Lower leg skin (tissue), 4 donors: ENCODE measurements at places on chromosomes 13 and 19. TPM values are rescaled to one million over a fixed set of nuclear protein-coding genes. Genes with fewer than 3 reads are reported as not detected.

Gene CDC16
- total RNA-seq, result 41.7 TPM

Gene C19orf67
- total RNA-seq, result not detected

Gene NLRP4
- not detected for total RNA-seq

Gene ZNF90
- 5.5 TPM for total RNA-seq

Gene ZNF581
- total RNA-seq, result 22.0 TPM

Gene RASL11A
- total RNA-seq, result 24.0 TPM

Gene LRRC63
- total RNA-seq, result not detected

Gene FFAR2
- total RNA-seq, result 0.49 TPM

Gene AP1M1
- total RNA-seq, result 47.2 TPM

Gene CADM4
- 56.0 TPM for total RNA-seq

DNA sequence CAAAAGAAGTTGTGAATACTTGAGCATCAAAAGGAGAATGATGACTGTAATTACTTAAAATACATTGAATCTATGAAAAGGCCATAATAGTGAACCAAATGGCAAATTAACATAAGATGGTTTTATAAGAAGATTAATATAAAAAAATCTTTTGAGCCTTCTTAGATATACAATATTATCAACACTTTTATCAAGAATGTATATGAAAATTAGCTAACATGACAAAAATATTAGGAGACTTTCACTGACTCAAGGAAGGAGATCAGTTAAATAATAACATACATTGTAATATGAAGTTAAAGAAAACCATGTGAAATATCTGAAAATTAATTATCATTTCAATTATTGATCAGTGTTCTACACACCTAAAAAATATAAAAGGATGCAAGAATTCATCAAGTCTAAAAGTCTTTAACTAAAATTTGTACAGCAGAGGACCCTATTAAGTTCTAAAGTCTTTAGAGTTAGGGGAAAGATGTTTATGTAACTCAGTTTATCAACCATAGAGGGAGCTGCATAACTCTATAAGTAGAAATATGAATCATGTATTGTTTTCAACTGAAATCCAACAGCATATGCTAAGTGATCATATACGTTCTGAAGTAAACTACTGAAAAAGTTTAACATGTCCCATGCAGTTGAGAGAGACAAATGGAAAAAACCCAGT is 756.1 kb upstream of the MIR17HG start:
- no peak for DNase-seq

DNA sequence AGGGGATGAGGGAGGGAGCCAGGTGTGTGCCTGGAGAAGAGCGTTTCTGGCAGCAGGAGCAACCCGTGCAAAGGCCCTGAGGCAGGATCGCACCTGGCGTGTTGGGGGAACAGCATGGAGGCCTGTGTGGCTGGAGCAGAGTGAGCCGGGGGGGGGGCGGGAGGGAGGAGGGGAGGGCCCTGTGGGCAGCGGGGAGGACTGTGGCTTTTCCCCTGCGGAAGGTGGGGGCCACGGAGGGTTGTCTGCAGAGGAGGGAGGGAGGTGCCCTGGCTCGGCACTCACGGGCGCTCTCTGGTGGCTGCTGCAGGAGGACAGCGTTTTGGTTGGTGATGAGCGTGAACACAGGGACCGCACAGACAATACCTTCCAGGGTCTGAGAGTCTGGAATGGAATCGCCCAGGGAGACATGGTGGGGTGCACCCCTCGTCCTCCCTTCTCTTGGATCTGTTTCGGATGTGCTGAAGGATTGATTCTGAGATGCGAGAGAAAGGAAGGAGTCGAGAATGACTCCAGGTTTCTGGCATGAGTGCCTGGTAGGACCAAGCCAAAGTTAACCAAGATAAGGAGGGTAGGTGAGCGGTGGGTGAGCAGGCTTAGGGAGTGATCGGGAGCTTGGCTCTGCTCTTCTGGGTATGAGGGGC is 6.5 kb downstream of the RAB11B start:
- peak; percentile 59 for DNase-seq

DNA sequence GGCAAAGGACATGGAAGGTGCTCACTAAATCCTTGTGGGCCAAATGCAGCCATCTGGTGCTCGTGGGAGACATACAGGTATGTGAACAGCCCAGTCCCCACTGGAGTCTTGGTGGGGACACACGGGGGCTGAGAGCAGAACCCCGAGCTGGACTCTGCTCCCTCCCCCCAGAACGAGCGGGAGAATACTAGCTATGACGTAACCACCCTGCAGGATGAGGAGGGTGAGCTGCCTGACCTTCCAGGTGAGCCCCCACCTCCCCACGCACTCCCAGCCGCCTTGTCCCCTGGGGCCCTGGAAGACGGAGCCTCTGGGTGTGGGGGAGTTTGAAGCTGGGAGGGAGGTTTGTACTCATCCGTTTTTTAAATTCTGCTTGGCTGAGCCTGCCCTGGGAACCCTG is 13.5 kb upstream of the EBI3 start:
- DNase-seq, result no peak

- no peak for DNase-seq
Measured at GRCh38 chr13:24064371-24064770, 96.1 kb upstream of the SPATA13 start.

- no peak for DNase-seq
Measured at GRCh38 chr13:25847145-25847544, 204.7 kb downstream of the SHISA2 start.

- no peak for DNase-seq
Measured at GRCh38 chr13:107124730-107125129, 556.8 kb upstream of the ARGLU1 start.

- peak; percentile 44 for DNase-seq
Measured at GRCh38 chr13:30898678-30899241, 7.3 kb upstream of the MEDAG start.

- DNase-seq, result no peak
Measured at GRCh38 chr13:40582531-40582930, 83.9 kb downstream of the FOXO1 start.

DNA sequence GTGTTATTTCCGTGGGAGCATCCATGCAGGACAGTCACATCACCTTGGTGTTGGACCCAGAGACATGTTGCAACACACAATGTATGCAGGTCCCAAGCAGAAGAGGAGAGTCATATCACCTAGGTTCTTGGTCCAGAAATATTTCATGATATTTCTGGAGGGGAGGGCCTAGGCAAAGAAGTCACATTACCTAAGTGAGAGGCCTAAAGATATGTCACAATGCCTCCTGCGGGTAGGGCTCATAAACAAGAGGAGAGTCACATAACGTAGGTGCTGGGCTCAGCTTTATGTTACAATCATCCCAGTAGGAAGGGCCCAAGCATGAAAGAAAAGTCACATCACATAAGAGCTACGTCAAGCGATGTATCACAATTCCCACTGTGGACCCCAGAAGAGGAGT is 10.8 kb upstream of the ZNF724 start:
- DNase-seq, result no peak

GRCh38 chr19:41792513-41793413 is 3.6 kb upstream of the CEACAM3 start:
- DNase-seq, result no peak

- no peak for DNase-seq
Measured at GRCh38 chr19:11243798-11244169, 4.4 kb downstream of the ANGPTL8 start.

DNA sequence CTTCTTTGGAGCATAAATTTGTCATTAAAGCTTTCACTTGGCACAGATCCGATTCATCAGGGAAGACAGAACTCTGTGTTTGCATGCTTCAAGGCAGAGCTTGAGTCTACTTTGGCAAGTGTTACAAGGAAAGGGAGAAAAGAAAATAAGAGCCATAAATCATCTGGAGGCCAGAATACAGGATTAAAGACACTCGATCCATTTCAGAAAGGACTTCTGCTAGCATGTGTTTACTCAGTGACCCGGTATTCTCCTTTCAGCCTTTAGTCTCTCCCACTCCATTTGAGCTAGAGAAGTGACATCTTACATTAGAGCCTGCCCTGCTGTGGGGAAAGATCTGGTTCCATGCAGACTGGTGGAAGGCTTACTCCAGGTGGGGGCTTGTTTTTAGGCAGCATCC is 306.4 kb downstream of the KLF5 start:
- DNase-seq, result no peak

DNA sequence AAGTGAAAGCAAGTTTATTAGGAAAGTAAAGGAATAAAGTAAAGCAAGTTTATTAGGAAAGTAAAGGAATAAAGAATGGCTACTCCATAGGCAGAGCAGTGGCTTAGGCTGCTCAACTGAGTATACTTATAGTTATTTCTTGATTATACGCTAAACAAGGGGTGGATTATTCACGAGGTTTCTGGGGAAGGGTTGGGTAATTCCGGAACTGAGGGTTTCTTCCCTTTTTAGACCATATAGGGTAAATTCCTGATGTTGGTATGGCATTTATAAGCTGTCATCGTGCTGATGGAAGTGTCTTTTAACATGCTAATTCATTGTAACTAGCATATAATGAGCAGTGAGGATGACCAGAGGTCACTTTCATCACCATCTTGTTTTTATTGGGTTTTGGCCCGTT is 194.3 kb downstream of the DLEU7 start:
- no peak for DNase-seq

GRCh38 chr13:97372936-97373335 is 61.0 kb upstream of the RAP2A start:
- no peak for DNase-seq

DNA sequence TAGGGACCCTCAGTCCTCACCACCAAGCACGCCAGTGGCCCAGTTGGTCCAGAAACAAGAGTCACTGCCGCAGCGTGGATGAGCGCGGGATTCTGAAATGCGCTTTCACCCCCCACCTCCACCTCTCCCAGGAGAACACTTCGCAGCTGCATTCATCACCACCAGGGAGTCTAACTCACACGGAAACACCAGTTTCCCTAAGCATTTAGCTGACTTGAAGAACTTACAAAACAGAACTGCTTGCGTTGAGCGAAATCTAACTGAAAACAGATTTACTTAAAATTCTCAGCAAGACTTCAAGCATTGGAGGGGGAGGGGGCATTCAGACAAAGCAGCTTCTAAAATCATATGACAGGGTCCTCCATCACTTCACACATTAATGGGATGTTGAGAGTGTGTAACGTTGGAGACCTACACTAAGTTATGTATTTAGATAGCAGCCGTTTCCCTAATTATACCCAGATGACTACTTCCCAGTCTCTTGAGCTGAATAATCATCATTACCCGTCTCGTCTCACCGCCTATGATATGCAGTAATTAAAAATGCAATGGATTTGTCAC is 258.2 kb upstream of the IRS2 start:
- DNase-seq, result no peak

DNA sequence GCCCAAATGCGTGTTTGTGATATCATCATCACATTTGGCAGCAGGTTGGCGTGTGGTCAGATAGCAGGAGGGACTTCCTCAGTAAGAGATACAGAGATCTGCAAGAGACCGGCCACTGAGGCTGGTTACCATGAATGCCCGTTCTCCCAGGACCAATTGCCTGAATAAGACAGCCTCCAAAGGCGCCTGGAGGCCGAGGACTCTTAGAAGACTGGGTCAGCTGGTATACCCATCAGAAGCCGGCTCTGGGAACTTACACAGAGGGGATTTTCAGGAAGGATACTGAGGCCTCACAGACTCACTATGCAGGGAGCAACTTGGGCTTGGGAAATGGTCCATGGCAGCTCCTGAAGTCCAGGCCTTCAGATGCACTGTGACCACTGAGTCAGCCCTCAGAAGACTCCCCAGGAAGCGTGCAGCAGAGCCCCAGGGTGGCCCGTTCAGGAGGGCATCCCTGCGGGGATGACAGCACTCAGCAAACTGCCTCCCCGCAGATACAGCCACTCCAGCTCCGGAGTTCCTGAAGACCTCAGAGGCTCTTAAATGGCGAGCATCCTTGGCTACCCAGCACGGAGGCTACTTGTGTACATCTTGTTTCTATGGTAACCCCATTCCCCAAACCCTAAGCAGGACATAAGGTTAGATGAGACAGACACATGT is 26.4 kb upstream of the VSTM2B start:
- DNase-seq, result no peak

- no peak for DNase-seq
Measured at GRCh38 chr13:74037762-74038161, 96.4 kb downstream of the KLF12 start.

- DNase-seq, result no peak
Measured at GRCh38 chr19:2254064-2254872, 1.9 kb downstream of the JSRP1 start.

DNA sequence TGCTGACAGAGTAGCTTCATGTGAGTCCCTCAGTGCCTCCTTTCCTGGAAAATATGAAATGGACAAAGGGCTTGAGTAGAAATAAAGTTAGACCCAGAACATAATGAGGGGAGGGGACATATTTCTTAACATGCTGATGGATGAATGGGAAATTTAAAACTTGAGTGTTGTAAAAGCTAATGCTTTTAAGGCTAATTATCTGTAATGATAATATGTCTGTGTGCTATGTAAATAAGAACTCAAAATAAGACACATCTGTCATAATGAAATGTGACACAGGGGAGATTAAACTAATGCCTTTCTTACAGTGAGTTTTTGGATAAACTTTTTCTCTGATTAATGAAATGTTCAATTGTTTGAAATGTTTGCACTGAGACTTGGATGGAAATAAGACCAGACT is 65.8 kb upstream of the RFXAP start:
- no peak for DNase-seq

- DNase-seq, result no peak
Measured at GRCh38 chr19:35195830-35196229, 32.7 kb downstream of the FAM187B start.

GRCh38 chr13:59635589-59635988 is 528.1 kb downstream of the DIAPH3 start:
- no peak for DNase-seq

GRCh38 chr13:94115054-94115453 is 364.4 kb downstream of the DCT start:
- no peak for DNase-seq

DNA sequence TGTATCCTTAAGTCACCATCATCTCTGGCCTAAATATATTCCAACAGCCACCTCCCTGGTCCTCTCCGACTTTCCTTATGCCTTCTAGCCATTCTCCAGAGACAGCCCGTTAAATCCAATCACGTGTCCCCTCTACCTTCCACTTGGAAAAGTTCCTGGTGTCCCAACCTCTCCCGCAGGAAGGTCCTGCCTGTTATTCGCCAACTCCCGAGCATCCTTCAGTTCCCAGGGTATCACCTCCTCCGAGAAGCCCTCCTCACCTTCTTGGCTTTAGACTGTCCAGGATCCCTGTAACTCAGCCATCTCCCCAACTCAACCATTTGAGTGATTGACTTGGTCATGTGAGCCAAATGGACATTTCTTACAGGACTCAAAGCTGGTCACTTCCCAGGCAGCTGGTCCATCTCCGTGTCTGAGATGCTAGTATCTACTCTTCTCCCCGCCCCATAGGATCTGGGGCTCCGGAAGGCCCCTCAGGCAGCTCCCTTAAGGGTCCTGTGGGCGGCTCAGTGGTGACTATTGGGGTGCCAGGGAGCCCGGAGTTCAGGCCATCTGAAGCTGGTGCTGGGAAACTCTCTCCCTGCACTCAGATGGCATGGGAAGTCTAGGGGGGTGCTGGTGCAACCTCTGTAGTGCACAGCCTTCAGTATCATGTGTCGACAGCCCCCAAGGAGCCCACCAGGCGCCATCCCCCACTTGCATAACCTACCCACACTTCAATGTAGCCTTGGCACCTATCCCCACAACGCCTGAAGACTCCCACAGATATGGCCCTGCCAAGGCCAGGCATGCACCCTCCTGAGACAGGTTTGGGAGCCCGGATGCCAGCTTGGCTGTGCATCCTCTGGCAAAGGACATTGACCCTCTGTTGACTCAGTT is 27.9 kb upstream of the NANOS3 start:
- no peak for DNase-seq
